ENCODE measurements at places on chromosomes 4 and X. TPM values are rescaled to one million over a fixed set of nuclear protein-coding genes. Genes with fewer than 3 reads are reported as not detected.

DNA sequence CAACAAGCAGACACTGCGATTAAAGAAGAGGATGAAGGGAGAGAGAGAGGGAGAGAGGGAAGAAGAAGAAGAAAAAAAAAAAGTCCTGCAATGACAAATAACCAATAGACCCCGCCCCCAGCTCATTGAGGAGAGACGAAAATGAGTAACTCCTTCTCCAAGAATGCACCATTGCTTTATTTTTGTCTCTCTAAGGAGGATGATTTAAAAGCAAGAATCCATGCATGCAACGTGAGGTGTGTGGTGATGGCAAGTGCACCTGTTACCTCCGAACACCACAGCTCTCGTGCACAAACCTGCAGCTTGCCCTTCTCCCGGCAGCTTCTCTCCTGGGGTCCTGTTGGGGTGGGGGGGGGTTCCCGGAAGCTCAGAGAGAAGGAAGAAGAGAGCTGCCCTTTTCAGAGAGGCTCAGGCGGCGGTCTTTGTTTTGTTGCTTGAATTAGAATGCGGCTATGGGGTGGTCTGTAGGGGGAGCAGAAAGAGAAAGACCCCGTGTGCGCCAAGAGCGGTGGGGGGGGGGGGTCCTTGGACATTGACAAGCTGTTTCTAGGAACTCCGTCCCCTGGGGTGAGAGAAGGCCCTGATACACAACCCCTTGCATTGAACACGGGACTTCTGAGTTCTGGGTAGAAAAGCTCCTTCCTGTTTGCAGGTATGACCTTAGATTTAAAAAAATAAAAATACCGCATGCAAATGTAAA is 100.7 kb downstream of the CRLF2 start:
- no peak for DNase-seq

The ARHGAP36 gene
- not detected for total RNA-seq

DNA sequence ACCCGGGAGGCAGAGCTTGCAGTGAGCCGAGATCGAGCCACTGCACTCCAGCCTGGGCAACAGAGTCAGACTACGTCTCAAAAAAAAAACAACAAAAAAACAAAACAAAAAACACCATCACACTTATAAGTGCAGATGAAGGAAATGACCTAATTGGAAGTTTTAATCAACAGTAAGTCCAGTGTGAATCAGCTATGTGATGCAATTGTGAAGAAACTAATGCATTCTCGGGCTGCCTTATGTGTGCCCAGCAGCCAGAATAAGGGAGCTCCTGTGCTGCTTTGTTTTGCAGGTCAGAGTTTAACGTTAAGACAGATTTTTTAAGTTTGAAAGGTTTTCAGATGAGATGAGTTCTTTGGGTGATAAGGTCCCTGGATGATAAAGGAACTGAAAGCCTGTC is 10.8 kb downstream of the DAPP1 start:
- DNase-seq, result no peak

The LUZP4 gene
- total RNA-seq, result not detected

DNA sequence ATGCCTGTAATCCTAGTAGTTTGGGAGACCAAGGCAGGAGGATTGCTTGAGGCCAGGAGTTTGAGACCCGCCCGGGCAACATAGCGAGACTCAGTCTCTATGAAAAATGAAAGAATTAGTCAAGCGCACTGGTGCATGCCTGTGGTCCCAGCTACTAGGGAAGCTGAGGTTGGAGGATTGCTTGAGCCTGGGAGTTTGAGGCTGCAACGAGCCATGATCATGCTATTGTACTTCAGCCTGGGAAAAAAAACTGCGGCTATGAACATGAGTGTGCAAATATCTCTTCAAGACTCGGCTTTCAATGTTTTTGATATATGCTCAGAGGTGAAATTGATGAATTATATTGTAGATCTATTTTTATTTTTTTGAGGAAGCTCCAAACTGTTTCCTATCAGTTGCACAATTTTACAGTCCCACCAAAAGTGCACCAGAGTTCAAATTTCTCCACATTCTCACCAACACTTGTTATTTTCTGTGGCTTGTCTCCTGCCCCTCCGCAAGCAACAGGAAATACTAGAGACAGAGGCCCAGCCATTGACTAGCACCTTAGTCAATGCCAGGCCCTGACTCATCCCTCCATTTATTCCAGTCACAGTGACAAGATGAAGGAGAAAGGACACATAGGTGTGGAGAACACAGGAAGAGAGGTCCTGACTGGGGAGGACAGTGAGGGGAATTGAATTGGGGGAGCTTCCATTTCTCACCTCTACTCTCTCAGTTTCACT is 33.1 kb upstream of the ZNF41 start:
- peak; percentile 45 for DNase-seq

- peak; percentile 70 for DNase-seq
Measured at GRCh38 chr4:88674565-88674964, 23.1 kb downstream of the NAP1L5 start.

GRCh38 chrX:103565752-103566151 is 19.6 kb upstream of the TCEAL4 start:
- peak; percentile 52 for DNase-seq

GRCh38 chrX:26783512-26784225 is 567.7 kb downstream of the MAGEB5 start:
- DNase-seq, result peak; percentile 11

GRCh38 chrX:119853444-119853843 is 681 bp upstream of the UPF3B start:
- no peak for DNase-seq

DNA sequence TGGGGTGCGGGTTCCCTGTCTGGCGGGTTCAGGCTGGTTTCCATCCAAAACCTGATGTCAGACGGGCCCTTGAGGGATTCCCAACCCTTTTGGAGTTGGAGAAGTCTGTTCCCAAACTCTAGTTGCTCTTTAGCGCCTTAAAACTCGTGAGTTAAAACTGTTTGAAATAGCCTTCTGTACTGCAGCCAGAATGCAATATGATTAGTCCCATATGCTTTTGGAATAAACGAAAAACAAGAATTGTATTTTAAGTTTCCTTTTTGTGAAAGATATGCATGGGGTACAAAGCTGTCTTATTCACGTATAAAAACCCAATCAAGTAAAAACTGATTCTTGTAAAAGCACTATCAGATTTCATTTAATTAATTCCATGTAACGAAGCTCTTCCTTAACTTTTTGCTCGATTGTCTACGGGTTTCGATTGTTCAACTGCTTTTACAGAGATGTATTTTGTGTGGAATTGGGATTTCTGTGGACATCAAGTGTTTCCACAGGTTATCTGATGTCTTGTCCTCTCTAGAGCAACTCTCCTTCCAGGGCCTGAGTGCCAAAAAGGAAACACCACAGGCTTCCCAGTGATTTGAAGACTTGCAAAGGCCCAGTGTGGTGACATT is 49.5 kb downstream of the CLDN34 start:
- no peak for DNase-seq

DNA sequence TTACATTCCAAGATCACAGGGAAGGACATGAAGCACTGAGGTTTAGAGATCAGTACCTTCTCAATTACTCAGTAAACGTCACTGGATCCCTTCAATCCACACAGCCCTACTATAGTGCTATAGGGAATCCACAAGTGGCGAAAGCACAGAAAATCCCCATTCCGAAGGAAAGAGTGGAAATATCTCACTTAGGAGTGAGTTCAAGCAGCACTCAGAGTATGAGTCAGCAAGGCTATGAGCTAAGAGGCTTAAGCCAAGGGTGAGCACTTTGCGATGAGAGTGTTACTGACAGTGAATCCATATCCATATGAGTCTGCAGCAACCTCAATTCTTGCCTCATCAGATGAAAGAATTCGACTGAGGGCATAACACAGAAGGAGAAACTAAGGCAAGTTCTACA is 165.1 kb downstream of the VSIG4 start:
- no peak for DNase-seq

The PABPC1L2B gene
- total RNA-seq, result not detected

DNA sequence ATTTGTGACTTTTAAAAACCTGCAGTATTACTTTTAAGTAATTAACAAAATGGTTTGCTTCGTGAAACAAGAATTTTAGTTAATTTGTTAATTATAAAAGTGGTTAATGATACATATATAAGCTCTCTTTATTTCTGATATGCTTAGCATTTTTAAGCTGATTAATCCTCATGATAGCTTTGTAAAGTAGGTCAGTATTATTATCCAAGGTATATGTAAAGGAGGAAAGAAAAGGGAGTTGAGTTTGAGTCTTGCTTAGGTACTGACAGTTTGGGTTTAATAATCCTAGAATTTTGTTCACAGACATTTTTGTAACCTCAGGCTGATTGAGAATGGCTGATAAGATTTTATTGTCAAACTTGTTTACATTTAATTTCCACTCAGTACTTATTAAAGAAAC is 21.8 kb downstream of the HERC3 start:
- no peak for DNase-seq

The ALPK1 gene
- 8.6 TPM for total RNA-seq

DNA sequence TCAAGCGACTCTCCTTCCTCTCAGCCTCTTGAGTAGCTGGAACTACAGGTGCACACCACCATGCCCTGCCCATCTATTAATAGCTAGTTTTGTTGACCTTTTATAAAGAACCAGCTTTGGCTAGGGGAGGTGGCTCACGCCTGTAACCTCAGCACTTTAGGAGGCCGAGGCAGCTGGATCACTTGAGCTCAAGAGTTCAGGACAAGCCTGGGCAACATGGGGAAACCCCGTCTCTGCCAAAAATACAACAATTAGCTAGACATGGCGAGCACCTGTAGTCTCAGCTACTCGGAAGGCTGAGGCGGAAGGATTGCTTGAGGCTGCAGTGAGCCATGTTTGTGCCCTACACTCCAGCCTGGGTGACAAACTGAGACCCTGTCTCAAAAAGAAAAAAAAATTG is 2.7 kb downstream of the TKTL1 start:
- DNase-seq, result no peak

GRCh38 chr4:86032476-86033022 is 327.3 kb downstream of the MAPK10 start:
- peak; percentile 83 for DNase-seq

DNA sequence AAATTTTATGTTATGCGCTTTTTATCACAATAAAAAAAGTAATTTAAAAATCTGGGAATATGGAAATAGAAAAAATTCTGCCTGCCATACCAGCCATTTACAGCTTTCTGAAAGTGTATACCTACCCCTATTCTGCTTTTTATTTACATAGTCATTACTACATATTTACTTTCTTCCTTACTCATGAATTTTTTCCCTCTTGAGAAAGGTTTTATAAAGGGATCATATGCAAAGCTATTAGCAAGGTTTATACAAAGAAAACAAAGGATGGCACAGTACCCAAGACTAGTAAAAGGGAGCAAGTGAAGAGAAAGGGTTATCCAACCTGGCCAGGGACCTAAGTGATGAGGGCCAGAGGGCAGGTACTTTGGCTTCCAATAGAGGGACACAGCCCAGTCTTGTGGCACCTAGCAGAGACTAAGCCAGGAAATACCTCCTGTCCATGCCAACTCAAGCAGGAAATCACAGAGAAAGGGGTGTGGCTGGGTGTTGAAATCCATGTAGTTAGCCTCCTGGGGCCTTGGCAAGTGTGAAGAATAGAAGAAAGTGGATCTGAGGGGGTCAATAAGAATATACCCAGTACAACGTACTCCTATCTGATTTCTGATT is 207.3 kb upstream of the VEGFC start:
- no peak for DNase-seq

DNA sequence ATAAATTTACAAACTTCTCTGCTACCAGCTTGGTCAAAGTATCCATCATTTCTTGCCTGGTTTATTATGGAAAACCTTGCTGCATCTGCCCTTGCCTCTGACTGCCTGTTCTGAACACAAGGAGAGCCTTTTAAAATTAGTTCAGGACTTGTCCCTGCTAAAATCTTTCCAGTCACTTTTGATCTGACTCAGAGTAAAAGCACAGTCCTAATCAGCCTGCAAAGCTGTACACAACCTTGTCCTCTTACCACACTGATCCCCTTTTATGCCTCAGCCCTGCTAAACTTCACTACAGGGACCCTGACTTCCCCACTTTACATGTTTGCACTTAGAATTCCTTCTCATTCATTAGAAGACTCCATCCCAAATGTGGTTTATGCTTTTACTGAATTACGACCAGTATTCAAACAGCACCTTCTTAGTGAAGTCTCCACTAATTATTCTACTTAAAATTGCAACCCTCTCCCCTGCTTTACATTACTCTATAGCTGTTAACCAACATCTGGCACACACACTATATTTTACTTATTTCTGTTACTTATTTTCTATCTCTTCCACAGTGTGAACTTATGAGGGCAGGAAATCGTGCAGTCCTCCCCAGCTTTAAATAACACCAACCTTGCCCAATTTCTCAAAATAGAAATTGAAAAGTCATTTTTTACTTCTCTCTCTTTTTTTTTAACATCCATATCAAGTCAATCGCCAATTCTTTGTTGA is 6.3 kb downstream of the GABRA4 start:
- no peak for DNase-seq

The DUX4 gene
- not detected for total RNA-seq

GRCh38 chr4:146470604-146471003 is 51.1 kb downstream of the SLC10A7 start:
- peak; percentile 21 for DNase-seq

GRCh38 chrX:97328853-97329390 is 445.2 kb downstream of the RPA4 start:
- no peak for DNase-seq

- DNase-seq, result peak; percentile 54
Measured at GRCh38 chrX:140764401-140764919, 54.9 kb downstream of the LINC00632 start.

- no peak for DNase-seq
Measured at GRCh38 chr4:79298027-79298426, 27.8 kb downstream of the NAA11 start.

DNA sequence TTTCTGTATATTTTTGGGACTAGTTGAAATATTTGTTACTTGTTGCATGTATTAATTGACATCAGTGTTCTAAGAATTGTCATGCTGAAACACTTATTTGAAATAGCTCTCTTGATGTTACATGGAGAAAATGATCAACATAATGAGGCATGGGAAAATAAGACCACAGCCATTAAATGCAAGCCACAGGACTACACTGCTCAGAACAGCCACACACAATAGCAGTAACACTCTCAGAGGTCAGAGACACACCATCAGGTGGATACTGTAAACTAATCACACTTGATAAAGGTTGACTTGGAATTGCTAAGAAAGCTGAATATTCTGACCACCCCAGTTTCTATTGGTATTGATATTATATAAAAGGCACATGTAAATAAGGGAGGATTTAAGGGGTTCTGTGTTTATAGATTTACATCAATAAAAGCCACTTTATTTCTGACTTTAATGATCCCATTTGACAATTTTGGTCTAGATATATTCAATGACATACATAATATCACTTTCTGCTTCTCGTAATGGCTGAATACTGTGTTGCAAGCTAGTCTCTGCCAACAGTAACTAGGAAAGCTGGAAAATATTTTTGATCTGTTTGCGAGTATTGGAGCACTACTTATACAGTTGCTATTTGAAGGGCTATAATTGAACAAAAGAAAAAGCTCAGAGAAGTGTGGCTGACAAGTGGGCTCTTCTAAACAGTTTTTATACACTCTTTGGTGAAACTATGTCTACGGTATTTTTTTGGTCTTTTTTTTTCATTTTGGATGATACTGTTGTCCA is 876.5 kb upstream of the INTU start:
- no peak for DNase-seq

GRCh38 chr4:137558951-137559350 is 26.7 kb upstream of the PCDH18 start:
- DNase-seq, result peak; percentile 80

The ARHGAP6 gene
- total RNA-seq, result 1.8 TPM

The CACNA1F gene
- not detected for total RNA-seq

The GDPD2 gene
- not detected for total RNA-seq
